Substantia nigra (tissue), 51 donors: ENCODE measurements at places on chromosomes 5 and 9.

DNA sequence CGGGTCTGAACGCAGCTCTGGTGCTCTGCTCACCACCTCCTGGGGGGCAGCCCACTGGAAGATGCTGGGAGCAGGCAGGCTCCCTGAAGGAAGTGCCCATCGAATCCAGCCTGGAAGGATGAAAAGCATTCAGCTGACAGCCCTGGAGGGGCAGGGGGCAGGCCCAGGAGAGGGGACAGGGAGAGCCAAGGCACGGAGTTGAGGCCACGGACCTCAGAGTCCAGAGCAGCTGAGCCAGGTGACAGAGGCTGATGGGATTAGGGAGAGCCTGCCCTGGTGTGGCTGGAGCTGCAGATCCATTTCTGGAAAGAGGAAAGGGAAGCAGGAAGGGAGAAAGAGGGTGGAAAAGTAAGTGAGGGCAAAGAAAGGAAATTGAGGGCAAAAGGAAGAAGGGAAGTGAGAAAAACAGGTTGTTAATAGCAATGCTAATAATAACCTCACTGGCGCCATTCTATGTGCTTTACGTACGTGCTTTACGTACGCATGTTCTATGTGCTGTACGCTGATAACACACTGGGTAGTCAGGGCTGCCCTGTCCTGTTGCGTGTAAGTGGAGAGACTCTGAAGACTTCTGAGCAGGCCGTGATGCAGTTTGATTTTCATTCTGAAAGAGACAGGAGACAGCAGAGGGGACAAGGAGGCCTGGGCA, 52.6 kb downstream of the LMX1B start:
- DNase-seq = no peak

DNA sequence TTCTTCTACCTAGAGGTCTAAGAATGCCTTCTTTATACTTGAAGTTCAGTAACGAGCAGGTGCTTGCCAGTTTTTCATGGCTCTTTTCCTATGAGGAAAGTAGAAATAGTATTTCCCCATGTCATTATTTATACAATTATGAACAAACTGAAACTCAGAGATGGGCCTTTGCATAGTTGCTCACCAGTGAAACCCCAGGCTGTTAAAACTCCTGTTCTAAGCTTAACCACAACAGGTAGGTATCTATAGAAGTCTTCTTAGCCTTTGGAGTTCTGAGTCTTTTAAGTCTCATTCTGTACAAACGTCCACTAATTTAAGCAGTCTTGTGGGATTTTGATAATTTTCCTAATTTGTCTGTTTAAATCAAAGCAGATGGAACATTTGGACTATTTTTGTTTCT, 90.1 kb downstream of the STARD4 start:
- no peak for DNase-seq

- no peak for DNase-seq
Observed at GRCh38 chr9:76390656-76391055, 3.6 kb downstream of the RFK start.

- DNase-seq = no peak
Observed at GRCh38 chr9:112502175-112502946, 15.7 kb downstream of the KIAA1958 start.

DNA sequence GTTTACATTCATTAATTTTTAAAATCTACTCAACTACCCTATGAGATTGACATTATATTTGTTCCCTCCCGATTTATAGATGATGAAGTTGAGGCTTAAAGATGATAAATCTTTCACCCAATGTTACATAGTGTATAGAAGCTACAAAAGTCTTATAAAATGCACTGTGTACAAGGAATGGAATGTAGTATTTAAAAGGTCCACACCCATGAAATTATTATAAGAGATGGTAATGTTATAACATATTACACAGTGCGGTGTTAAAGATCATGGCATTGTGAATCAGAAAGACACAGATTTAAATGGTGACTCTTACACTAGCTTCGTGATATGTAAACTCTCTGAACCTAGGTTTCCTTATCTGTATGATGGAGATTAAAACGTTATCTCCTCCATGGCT, 141.6 kb upstream of the CHD1 start:
- no peak for DNase-seq

DNA sequence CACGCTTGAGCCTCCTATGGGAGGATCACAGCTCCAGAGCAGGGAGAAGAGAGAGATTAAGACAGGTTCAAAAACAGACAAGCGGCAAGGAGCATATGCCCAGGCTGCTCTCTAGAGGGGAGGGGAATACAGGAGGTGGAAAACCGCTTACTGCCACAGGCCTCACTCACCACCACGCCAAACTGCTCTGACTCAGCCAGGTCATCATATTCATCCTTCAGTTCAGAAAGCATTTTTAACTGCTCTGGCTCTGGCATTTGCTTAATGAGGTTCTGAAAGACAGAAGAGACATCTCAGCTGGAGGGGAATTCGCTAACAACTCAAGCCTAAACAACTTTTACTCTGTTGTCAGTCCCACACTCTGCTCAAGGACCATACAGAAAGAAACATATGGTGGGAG, 40.1 kb downstream of the PCDHGC5 start:
- DNase-seq = no peak

DNA sequence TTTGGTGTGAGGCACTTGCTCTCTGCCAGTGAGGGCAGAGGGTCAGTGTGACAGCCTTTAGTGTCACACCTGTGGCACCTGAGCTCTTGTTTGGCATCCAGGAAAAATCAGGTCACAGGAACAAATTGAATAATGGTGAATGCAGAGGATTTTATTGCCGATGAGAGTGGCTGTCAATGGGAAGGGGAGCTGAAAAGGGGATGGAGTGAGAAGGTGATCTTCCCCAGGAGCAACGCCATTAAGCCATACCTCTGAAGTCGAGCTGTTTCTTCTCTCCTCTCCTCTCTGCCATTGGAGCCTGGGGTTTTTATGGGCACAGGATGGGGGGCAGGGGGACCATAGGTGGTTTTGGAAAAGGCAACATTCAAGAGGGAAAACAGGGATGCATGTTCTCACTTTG, 2.4 kb upstream of the HSD17B4 start:
- DNase-seq = no peak

- peak; percentile 16 for DNase-seq
Observed at GRCh38 chr9:19184144-19184917, 46.2 kb upstream of the DENND4C start.

DNA sequence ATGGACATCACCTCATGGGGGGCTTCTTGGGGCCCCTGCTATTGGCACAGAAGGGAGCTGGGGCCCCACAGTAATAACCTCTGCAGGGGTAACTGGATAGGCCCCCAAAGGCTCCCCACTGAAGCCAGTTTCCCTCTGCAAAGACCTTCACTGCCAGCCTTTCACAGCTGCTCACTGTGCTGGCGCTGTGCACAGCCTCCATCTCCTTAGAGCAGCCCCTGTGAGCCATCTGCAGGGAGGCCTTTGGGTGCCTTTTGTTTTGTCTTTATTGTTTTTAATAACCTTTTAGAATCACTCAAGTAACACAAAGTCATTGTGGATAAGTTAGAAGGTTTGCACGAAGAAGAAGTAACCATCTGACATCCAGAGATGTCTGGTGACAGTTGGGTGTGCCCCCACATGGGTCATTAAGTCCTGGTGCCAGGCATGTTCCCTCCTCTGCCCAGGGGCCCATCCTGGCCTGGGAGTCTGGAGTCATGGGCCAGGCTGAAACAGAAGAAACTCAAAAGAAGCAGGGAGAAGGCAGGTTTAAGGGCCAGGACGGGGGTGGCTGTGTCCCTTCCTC, 42.7 kb downstream of the NCS1 start:
- no peak for DNase-seq

GRCh38 chr5:35316611-35317274, 86.5 kb upstream of the PRLR start:
- DNase-seq = no peak

GRCh38 chr5:33816791-33817190, 75.0 kb downstream of the ADAMTS12 start:
- DNase-seq = no peak

- no peak for DNase-seq
Observed at GRCh38 chr5:96973532-96974401, 37.9 kb downstream of the LNPEP start.

DNA sequence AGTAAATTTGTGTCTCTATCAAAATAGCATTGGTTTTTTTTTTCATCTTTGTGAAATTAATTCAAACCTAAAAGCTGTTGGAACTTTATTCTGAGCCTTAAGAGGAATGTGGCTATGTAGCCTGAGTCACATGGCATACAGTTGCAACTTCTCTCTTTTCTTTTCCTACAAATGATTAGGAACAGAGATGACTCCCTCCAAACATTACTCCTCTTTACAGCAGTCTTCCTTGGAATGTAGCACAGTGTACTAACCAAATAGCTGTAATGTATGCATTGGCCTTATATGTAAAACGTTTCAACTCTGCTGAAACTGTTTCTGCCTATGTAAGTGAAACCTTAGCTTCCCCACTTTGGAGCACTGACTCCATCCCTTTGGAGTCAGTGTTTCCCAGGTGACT, 100.9 kb upstream of the MAP1B start:
- no peak for DNase-seq

DNA sequence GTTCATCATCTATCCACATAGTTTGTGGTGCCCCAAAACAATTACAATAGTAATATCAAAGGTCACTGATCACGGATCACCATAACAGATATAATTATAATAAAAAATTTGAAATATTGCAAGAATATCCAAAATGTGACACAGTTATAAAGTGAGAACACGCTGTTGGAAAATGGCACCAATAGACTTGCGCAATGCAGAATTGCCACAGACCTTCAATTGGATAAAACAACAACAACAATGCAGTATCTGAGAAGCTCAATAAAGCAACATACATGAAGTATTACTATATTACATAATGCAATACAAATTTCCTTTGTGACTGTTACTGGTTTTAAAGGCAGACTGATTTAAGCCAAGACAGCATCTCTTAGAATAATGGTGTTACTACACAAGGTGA, 44.7 kb upstream of the PRRC1 start:
- no peak for DNase-seq

GRCh38 chr5:149432376-149432775, 53.3 kb upstream of the IL17B start:
- DNase-seq = no peak

GRCh38 chr5:108064302-108064701, 317.6 kb downstream of the FBXL17 start:
- DNase-seq = no peak

- DNase-seq = no peak
Observed at GRCh38 chr5:73939557-73939956, 313.6 kb downstream of the ARHGEF28 start.

- no peak for DNase-seq
Observed at GRCh38 chr5:138966236-138966985, 91.3 kb upstream of the LRRTM2 start.

- DNase-seq = no peak
Observed at GRCh38 chr5:6501701-6502100, 53.0 kb downstream of the UBE2QL1 start.

DNA sequence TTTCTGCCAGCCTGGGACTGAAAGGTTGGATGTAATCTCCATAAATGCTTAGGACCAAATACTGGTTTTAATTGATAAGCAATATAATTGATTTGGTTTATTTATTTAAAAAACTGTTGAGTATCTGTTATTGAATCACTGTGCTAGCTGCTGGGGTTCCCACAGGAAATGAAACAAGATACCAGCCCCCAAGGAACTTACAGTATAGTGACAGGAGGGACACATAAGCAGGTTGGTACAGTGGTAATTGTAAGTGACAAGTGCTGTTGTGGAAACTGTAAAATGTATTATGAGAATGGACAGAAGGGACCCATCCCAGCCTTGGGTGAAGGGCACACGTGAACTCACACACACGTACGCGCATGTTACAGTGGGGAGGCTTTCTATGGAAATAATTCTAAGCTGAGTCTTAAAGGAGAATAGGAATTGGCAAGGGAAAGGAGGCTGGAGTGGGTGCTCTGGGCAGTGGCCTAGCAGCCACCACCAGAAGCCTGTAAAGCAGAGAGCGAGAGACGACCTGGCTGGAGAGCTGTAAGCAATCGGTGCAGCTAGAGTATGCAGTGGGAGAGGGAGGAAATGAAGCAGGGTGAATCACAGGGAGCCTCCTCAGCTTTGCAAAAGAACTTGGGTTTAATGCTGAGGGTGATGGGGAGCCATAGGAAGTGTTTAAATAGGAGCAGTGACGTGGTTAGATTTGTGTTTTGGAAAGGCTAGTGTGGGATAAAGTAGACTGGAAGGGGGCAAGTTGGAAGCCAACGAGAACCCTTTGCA, 39.3 kb downstream of the GLRA1 start:
- DNase-seq = no peak

DNA sequence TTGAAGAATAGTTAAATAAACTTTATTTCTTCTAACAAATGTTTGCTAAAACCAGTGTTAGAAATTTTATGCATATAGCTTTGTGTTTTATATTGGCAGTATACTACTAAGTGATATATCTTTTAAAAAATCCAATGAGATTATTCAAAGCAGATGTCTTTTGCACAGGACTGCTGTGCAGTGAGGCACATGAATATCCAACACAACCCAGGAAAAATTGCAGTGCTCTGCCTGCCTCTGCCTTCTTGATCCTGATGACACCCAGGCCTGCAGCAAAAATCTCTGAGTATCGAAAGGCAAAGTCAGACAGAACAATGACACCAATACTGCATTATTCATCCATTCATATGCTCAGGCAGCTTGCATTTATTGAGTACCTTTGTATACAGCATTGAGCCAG, 1076.5 kb upstream of the ARRDC3 start:
- DNase-seq = no peak

DNA sequence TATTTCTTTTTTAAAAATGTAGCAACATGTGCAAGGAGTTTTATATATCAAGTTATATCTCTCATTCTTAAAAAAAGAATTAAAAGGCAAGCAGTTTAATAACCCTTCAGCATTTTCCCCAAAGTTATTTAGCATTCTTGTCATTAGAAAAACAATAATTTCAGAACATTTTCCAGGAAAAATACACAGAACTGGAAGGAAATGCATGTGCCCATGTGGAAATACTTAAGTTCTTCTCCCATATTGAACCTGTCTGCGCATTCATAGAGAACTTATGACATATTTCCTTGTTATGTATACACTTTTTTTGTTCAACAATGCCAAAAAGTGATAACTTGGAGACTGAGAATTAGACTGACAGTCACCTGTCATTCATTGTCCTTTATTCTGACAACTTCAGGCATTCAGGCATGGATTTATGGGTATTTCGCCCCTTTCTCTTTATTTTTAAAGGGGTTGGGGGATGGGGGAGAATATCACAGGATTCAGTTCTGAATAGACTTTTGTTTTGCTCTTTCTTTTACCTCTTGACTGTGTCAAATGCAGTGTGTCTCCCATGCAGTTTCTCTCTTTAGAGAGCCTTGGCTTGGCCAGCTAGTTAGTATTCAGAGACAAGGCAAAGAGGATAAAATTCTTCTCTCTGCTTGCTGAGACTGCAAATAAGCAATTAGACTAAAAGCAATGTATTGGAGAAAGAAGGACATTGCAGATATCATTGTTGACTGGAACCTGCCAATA, 701.0 kb downstream of the NR2F1-AS1 start:
- no peak for DNase-seq

- DNase-seq = no peak
Observed at GRCh38 chr5:54832858-54833257, 152.5 kb downstream of the ESM1 start.

DNA sequence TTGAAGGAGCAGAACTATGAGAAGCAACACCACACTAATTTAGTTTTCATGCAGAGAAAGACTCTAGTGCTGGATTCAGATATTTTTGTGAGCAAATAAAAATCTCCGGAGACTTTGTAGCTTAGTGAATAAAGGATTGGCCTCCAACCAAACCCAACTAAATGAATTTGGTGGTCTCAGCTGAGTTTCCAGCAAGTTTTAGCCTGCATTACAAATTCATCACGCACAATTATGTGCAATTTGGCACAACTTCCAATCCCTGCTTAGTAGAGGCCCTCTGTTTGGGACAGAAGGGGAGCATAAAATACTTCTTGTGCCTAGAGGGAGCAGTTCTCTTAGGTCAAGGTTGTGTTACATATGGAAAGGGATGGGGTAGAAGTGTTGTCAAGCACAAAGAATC, 112.3 kb upstream of the ADAMTSL1 start:
- DNase-seq = no peak
